ENCODE measurements at places on chromosomes 5 and 9.

DNA sequence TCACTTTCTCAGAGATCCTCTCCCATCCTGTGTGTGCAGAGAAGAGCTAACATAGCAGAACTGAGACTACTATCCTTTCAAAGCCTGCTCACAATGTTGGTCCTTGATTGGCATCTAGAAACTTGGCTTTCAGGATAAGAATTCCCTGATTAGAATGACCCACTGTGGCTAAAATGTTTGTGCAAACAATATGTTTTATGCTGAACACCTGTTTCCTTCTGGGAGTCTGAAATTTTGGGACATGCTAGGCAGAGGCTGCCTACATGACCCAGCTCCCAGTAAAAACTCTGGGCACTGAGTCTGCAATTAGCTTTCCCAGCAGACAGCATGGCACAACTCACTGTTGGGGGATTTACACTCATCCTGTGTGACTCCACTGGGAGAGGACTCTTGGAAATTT is 78.9 kb downstream of the CFAP95 start:
- no peak for DNase-seq

GRCh38 chr9:123406691-123407216 is 50.8 kb downstream of the CRB2 start:
- DNase-seq: peak; percentile 65

- DNase-seq: no peak
Observed at GRCh38 chr5:155290937-155291336, 277.4 kb downstream of the KIF4B start.

DNA sequence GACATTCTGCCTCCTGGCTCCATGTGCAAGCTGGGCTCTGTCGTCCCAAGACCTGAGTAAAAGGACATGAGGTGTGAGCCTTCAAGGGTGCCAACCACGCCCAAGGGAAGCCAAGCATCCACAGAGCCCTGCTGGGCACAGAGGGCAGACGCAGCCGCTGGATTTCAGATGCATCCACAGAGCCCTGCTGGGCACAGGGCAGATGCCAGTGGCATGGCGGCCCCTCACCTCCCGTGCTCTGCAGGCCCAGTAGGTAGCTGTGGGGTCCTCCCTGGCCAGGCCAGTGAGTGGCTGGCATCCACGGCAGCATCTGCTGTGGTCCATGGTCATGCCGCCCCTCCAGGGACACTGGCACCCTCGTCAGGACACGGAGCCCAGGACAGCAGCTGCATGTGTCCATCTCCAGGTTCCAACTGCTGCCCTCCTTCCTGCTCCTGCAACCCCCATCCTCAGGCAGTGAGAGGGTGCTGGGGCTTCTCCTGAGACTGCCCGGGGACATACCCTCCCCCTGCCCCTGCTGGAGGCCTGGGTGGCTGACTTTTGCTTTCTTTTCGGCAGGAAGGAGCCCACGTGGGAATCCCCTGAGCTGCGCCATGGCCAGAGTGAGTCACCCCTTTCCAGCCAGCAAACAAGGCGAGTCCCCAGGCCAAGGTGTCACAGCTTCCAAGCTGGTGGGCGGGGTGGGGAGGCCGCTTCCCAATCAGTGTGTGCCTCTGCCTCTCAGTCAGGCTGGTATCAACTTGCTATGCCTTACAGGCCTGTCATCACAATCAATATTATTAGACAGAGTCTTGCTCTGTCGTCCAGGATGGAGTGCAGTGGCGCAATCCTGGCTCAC is 4.0 kb upstream of the TRAF2 start:
- DNase-seq: no peak

GRCh38 chr5:141839015-141839513 is 39.1 kb downstream of the PCDH1 start:
- no peak for DNase-seq

- DNase-seq: no peak
Observed at GRCh38 chr5:174625591-174626350, 98.6 kb upstream of the MSX2 start.

GRCh38 chr5:148401604-148402003 is 17.8 kb downstream of the FBXO38 start:
- DNase-seq: no peak

DNA sequence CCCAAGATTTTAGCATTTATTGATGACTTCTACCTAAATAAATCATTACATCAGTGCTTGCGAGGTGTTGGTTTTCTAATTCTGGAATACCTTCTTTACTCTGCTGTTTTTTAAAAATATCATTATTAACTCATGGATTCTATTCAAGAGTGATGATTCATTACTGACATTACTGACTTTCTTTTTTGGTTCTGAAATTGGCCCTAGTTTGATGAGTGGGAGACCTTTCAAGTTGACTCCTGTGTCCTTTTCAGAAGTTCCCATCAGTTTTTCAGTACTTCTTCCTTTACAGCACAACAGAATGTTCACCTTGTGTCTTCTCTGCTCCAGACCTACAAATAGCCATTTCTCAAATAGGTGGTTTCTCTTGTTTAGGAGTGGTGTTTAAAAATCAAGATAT is 114.1 kb downstream of the PCSK5 start:
- DNase-seq: no peak

GRCh38 chr5:56900858-56901578 is 8.4 kb upstream of the SETD9 start:
- DNase-seq: peak; percentile 3

DNA sequence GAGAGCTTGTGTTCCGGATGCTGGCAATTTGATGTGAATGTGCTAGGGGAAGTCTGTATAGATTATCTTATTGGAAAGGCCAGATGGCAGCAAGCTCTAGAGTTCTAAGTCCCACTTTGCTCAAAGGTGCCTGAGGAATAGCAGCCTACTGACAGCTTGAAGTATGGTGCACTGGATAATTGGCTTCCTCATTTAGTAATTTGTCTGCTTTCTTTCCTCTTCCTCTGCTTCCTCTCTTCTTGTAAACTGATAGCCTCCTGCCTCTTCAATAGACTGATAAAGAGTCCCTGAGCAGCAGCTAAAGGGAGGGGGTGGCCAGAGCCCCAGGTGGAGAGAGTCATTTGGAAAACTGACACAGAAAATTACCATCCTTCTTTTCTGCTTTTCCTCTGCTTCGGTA is 177.3 kb downstream of the FGF1 start:
- no peak for DNase-seq

DNA sequence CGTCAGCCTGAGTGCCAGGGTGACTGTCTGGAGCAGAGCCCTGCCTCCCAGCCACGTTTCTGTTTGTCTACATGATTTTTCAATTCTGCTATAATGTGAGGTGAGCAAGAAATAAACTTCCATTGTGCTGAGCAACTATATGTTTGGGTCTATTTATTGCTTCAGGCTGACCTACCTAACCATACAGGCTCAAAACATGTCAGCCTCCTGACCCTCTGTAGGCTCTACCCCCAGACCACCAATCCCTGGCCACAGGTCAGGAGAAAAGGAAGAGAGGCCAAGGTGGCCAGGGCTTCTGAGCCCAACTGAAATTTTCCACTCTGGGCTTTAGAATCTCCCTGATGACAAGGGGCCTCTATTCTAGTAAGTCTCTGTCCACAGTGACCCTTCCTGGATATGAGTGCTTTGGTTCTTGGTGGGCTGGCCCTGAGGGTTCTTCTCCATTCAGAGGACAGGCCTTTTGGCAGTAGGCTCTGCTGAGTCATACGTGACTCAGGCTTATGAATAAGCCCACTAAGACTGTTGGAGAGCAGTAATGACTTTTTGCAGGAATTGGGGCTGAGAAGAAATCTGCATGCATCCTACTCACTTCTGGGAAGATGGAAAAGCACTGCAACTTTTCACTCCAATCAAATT is 117.2 kb upstream of the TBCA start:
- DNase-seq: no peak

- DNase-seq: no peak
Observed at GRCh38 chr9:129011761-129012181, 16.4 kb downstream of the SH3GLB2 start.

DNA sequence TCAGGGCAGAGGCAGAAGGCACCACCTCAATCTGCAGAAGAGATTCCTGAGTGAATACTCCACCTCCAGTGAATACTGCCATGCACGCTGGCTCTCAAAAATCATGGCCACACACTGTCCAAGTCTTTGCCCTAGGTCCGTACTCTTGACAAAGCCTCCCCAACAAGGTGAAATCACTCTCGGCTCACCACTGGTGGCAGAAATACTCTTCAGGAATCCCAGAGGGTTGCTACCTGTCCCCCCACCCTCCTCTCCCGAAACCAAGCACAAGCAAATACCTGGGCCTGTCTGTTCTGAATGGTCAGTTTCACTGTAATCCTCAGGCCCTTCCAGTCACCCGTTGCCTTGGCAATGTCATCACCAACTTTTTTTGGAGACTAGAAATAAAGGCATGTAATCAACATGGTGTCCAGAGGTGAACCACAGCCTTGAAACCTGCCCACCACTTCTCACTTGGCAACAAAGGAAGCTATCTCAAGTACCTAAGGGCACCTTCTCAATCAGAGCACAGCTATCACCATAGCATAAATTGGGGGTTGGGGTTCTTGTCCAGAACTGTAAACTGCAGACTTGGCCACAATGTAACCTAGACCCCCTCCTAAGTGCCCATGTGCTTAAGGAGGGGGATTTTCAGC is 1.8 kb downstream of the RPL12 start:
- DNase-seq: no peak

- peak; percentile 69 for DNase-seq
Observed at GRCh38 chr9:6557883-6558616, 87.5 kb downstream of the GLDC start.

- no peak for DNase-seq
Observed at GRCh38 chr5:133952729-133953567, 15.5 kb downstream of the C5orf15 start.

GRCh38 chr5:82765765-82766164 is 311.4 kb downstream of the TMEM167A start:
- no peak for DNase-seq

DNA sequence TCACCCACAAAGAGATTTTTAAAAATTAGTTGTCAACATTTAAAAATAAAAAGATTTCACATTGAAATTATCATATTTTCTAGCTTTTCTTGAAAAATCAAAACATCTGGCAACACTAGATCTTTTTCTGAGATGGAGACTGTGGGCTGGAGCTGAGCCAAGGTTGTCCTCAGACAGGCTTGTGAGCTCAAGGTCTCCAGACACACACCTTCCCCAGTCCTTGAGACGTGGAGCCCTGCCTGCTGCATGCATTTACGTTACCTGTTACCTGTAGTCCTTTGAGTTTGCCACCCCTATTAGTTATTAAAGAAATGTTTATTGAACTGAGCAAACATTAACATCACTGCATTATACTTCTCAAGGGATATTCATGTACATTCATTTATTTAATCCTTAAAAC is 87.5 kb upstream of the TLE1 start:
- no peak for DNase-seq

- DNase-seq: no peak
Observed at GRCh38 chr5:1895739-1896420, 13.2 kb upstream of the IRX4 start.

GRCh38 chr5:26761045-26761444 is 277.3 kb downstream of the CDH9 start:
- peak; percentile 72 for DNase-seq

- no peak for DNase-seq
Observed at GRCh38 chr9:109906766-109907382, 126.9 kb downstream of the PALM2AKAP2 start.

DNA sequence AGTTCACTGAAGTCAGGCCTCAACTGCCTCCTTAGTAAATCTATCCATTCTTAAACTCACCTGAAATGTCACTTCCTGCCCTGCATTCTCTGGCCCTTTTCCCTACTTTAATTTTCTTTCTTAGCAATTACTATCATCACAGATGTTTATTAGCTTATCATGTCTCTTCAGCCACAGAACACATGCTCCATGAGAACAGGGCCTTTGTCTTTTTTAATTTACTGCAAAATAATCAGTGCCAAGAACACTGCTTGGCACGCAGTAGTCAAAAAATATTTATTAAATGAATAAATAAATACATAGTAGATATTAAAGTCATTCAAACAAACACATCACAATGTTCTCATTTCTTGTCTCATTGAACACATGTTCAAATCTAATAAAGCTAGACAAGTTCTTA is 46.2 kb downstream of the SKIC3 start:
- DNase-seq: no peak

GRCh38 chr9:100427366-100428263 is 672 bp downstream of the MSANTD3 start:
- peak; percentile 43 for DNase-seq

DNA sequence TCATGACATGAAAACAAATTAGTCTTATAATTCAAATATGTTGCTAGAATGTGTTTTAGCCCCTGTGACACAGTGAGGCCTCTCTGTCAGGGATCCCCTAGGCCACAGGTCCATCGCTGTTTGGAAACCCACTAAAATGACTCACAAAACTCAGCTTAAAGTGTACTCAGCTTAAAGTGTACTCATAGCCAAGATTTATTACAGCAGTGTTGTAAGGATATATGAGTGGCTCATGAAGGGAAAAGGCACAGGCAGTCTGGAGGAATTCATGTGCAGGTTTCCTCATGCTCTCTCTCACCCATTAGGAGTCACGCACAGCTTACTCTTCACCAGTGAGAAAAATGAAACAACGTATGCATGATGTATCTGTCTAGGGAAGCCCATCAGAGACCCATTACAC is 24.4 kb upstream of the TGFBI start:
- no peak for DNase-seq

GRCh38 chr5:109486200-109486804 is 76.5 kb upstream of the PJA2 start:
- DNase-seq: no peak

DNA sequence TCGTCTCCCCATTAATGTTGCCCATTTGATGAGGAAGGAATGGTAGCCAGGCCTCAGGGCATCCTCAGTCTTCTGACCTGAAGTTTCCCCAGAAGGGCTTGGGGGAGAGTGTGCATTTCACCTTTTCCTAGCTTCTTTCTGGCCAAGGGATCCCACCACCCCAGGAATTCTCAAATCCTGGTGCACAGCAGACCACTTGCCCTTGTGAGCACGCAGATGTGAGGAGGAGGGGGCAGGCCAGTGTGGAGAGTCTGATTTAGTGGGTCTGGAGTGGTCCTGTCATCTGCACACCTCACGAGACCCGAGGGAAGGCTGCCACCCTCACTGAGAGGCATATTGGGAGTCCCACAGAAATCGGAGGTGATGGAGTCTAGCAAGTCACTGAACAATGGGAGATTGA is 64.3 kb downstream of the CXXC5 start:
- no peak for DNase-seq

GRCh38 chr5:95768731-95769130 is 37.6 kb downstream of the RHOBTB3 start:
- no peak for DNase-seq

DNA sequence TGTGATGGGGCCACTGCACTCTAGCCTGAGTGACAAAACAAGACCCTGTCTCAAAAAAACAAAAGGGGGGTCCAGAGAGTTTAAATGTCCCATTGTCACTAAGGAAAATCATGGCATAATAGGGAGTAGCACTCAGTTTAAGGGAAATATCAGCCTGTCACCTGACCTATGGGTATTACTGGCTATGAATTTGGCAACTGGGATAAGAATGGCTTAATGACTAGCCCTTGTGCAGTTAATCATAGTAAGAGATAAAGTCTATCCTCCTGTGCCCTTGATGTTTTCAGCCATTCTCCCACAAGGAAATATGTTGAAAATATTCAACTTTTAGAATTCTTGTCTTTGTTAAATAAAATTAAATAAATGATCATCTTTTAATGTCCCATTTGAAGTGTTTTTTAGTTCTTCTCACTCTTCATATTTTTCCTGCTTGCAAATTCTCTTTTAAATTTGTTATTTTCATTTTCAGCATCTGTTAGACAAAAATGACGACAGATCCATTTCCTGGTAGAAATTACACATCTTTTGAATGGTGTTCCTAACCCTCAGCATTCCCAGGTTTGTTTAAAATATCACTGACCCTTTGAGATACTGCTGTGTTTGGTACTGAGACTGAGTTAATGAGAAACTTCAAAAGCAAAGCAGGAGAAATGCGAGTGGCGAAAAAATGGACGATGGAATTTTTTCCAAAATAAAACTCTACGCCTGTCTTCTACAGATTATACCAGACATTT is 191.4 kb downstream of the ARHGAP26 start:
- DNase-seq: no peak
